A172 (cell line): ENCODE measurements at places on chromosomes 4 and X. TPM values are rescaled to one million over a fixed set of nuclear protein-coding genes. Genes with fewer than 3 reads are reported as not detected.

- no peak for DNase-seq
These were observed 35.4 kb upstream of the TMEM184C start for GRCh38 chr4:147581606-147582350.

DNA sequence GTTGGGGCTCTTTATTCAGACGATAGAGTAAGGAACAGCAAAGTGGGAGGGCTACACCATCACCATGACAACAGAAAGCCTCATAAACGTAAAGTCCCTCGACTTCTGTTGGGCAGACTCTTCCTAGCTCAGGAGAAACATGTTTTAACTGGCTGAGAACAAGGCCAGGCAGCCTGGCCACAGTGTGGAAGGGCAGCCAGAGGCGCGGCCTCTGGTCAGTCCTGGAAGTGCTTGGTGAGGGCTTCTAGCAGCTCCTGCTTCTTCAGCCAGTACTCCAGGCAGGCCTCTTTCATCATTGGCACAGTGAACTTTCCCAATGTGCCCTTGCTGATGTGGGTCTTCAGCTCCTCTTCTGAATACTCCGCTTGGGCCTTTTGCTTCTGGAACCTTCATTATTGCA, 690.9 kb downstream of the PCDH19 start:
- no peak for DNase-seq

DNA sequence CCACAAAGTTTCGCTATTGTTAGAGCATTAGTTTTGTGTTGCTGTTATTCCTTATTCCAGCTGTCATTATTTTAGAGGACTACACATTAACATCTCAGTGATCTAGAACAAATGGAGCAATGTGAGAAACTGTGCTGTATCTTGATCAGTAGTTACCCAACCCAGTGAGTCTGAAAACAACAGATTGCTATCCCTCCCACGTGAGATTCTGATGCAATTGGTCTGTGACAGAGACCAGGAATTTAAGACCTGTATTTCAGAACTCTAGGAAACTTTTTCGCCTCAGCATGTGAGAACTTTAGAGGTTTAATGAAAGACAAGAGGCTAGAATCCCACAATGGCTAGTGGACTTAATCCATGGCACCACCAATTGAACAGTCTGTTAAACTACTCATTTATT, 35.7 kb upstream of the CDS1 start:
- DNase-seq, result no peak

- DNase-seq, result no peak
These were observed 111.2 kb downstream of the TBL1X start for GRCh38 chrX:9576059-9576458.

DNA sequence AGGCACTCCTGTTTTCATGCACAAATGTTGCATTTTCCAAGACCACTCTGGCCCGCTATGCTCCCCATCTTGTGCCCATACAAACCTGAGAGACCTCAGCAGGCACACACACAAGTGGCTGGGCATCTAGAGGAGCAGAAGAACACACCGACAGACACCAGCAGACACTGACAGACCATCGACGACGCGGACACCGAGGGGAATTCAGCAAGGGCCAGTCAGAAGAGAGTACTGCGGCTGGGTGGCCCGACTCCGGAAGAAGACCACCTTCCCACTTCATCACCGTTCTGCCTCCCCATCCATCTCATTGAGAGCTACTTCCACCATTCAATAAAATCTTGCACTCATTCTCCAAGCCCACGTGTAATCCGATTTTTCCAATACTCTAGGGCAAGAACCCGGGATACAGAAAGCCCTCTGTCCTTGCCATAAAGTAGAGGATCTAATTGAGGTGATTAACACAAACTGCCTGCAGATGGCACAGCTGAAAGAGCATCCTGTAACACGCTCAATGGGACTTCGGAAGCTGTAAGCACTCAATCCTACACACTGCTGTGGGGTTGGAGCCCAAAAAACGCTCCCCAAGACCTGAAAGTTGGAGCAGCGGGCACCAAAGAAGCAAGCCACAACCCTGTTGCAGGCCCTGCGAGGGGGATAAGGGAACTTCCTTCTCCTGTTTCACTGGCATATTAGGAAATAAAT, 780.9 kb downstream of the ARAP2 start:
- DNase-seq, result no peak

GRCh38 chrX:11579636-11580600, 85.8 kb downstream of the ARHGAP6 start:
- peak; percentile 55 for DNase-seq

DNA sequence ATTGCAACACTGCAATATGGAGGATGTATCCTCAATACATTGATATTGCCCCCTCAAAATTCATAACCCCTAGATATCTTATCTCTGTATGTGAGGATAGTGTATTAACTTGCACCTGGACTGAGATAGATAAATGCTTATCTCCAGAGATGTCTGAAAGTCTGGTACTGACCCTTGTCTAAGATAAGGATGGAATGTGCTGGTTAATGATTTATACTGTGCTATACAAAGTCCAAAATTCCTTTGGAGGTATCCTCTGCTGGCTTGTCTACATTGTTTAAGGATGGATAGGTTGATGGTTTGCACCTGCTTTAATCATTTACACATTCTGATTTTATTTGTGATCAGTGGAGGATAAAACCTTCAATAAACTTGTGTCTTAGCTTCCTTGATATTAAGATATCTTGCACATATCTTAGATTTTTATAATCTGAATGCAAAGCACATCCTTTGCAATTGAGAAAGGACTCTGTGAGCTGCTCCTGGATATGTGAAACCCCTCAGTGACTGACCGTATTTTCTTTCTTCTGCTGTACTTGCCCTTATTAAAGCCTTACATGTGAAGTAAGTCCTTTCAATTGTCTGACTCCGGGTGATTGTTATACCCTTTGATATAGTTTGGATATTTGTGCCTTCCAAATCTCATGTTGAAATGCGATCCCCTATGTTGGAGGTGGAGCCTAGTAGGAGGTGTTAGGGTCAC, 430.3 kb upstream of the MAOA start:
- no peak for DNase-seq

DNA sequence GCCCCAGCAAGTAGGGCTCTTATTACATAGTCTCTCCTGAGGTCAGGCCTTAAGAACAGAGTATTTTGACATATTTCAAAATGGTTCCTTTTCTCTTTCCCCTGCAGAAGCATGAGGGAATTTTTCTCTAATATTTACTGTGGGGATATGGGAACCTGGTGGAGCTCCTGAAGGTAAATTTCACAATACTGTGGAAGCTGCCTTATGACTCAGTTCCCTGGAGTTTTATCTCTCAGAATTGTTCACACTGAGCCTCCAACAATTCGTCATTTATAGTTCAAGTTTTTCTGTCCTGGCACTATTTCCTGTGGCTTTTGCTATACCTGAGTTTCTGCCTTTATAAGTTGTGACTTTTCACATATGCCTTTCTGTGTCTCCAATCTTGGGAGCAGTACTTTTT, 607.2 kb upstream of the NDST4 start:
- DNase-seq, result peak; percentile 16

GRCh38 chr4:82797040-82797404, 1.6 kb downstream of the SCD5 start:
- DNase-seq, result no peak

GRCh38 chrX:20066968-20067708, 49.6 kb downstream of the MAP7D2 start:
- DNase-seq, result peak; percentile 71

DNA sequence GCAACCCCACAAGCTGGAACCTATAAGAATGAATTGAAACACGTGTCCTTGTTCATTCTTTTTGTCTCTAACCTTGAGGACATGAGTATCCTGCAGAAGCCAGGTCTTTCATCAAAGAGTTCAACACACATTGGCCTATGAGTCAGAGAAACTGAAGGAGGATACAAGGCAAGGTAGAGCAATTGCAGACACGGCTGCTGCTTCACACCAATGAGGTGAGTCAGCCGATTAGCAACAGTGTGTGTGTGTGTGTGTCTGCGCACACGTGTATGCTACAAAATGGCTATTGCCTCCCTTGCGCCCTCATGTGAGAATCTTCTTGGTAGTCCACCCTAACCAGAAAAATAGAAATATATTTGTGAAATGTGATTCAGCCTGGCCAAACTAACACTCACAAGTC, 1477.7 kb upstream of the IGFBP7 start:
- DNase-seq, result peak; percentile 55

GRCh38 chr4:110068248-110068647, 130.2 kb downstream of the ELOVL6 start:
- DNase-seq, result no peak

- DNase-seq, result no peak
These were observed 60.6 kb upstream of the TLR2 start for GRCh38 chr4:153623491-153623890.

DNA sequence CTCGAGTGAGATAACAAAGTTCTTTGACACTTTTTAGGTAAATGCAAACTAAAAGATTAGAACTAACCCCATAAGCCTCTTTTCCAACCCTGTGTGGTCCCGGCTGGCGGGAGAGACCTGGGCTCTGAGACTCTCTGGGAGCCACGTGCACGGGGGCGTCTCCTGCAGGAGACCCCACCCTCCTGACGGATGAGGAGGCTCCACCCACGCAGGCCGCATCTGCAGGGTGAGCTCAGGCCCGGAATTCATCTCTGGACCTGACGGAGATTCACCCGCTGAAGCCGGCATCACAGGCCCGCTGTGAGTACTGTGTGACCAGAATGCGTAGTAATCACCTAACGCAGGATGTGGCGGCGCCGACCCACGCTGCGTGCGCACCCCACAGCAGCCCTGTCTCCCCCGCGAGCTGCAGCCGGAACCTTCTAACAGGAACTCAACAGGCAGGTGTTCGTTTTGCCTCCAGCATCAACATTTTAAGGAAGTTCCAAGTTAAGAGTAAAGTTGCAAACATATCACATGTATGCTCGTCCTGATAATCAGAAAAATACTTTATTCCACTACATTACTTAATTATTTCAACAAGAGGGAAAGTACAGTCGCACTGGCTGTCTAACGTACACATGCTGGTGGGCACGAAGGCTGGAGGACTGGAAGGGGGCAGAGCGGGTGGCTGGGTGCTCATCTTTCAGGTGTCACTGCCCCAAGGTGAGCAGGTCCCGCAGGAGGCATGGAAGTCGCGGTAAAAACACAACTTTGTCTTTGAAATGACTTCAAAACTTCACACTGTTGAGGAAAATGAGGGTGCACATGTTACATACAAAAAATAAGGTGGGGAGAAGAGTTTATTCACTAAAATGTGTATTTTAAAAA, 44.5 kb downstream of the FGFRL1 start:
- DNase-seq, result no peak

DNA sequence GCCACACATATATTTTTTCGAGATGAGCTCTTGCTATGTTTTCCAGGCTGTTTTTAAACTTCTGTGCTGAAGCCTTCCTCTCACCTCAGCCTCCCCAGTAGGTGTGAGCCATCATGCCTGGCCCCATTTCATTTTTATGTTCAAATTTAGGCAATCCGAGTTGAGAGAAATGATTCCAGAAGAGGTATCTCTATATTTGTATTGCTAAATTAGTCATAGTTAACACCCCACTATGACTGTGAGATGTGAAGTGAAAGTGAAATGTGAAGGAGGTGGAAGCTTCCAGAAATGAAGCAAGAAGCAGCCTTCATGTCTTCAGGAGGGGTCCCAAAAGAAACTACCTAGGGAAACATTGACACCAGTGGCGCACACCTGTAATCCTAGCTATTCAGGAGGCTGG, 17.7 kb downstream of the APELA start:
- DNase-seq, result no peak

DNA sequence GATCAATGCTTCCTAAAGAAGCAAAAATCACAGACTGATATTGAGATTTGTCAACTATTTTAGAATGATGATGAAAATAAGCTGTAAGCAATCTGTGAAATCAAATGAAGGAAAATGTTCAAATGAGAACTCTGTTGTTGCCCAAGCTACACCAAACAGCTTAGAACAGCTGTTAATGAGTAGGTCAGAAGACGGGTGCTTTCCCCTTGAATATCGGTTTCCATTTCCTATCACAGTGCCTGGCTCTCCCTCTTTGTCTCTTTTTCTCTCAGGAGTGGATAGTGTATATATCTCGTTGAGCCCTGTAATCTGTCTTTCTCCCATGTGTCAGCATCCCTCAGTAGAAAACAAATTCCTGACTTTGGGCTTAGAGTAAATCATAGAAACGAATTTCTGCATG, 1592.9 kb upstream of the TENM3 start:
- no peak for DNase-seq

DNA sequence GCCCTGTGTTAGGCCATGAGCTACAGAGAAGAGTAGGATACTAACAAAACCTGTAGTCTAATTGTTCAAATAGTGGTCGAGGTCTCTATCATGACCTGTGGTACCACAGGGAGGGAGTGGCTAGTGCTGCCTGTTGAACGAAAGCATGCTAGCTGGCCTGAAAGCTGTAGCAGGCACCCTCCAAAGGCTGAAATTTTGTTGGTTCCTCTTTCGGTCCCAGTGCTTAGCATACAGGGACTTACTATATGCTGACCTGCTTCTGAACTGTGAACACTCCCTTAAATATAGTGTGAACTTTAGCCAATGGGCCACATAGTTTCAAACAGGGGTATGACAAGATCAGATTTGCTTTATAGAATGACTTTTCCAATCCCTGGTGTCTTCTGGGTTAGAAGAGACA, 113.4 kb downstream of the PJA1 start:
- DNase-seq, result no peak

- DNase-seq, result no peak
These were observed 80.8 kb upstream of the EFNB1 start for GRCh38 chrX:68748030-68748429.

DNA sequence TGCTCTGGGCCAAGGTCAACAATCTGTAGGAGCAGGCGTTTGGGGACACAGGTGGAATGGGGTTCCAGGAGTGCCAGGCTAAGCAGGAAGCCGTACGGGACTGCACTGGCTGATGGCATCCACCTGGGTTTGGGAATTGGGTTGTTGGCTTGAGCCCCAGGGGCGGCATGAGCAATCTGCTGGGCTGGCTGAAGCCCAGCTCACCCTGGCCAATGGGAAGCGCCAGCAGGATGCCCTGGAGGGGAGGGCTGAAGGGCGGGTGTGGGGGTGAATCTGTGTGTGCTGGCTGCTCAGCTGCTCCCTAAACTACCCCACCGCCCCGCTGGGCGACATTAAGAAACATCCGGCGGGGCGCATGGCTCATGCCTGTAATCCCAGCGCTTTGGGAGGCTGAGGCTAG, 8.9 kb upstream of the RGS12 start:
- DNase-seq, result peak; percentile 34

DNA sequence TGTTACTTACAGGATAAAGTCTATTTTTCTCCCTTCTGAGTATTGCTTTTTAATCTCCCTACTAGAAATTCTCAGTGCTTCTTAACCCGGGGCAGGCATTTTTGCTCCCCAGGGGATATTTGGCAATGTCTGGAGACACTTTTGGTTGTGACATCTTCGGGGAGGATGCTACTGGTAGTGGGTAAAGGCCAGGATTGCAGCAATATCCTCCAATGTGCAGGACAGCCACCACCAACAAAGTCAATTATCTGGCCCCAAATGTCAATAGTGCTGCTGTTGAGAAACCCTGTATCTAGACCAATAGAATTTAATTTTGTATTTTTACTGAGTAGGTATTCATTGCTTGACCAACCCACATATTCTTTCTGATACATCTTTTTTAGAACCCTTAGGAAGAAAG, 669.5 kb upstream of the MAGEB2 start:
- no peak for DNase-seq

- peak; percentile 4 for DNase-seq
These were observed 8.9 kb downstream of the KDR start for GRCh38 chr4:55116450-55116849.

Gene MAOA
- 1.7 and 2.7 TPM in 2 replicates for total RNA-seq

Gene CXCR3
- not detected in 2 replicates for total RNA-seq

Gene CORIN
- not detected in 2 replicates for total RNA-seq

Gene UGDH
- total RNA-seq, result 71.1 and 82.8 TPM in 2 replicates

Gene RNF212
- total RNA-seq, result not detected in 2 replicates

Gene USP17L12
- total RNA-seq, result not detected in 2 replicates

Gene DCAF4L1
- not detected in 2 replicates for total RNA-seq

Gene CLDN34
- total RNA-seq, result not detected in 2 replicates

Gene EPHA5
- total RNA-seq, result not detected in 2 replicates

Gene PNMA6A
- 3.5 and 4.1 TPM in 2 replicates for total RNA-seq

Gene RASSF6
- total RNA-seq, result 0.02 and 0.31 TPM in 2 replicates

Gene UCP1
- not detected in 2 replicates for total RNA-seq
